Mammary microvascular endothelial cell (primary cell): ENCODE measurements at places on chromosomes 16 and 17. TPM values are rescaled to one million over a fixed set of nuclear protein-coding genes. Genes with fewer than 3 reads are reported as not detected.

The NPW gene
- 2.5 and 3.1 TPM in 2 replicates for total RNA-seq

The EVI2A gene
- 0.67 and 1.9 TPM in 2 replicates for total RNA-seq

The SLC6A2 gene
- total RNA-seq = not detected in 2 replicates

The CFAP97D1 gene
- not detected in 2 replicates for total RNA-seq

The EXOC3L1 gene
- 9.4 and 13.3 TPM in 2 replicates for total RNA-seq

The NPIPB4 gene
- 4.7 and 5.4 TPM in 2 replicates for total RNA-seq
